Kidney (tissue), 22 donors: ENCODE measurements at places on chromosomes 4 and X.

DNA sequence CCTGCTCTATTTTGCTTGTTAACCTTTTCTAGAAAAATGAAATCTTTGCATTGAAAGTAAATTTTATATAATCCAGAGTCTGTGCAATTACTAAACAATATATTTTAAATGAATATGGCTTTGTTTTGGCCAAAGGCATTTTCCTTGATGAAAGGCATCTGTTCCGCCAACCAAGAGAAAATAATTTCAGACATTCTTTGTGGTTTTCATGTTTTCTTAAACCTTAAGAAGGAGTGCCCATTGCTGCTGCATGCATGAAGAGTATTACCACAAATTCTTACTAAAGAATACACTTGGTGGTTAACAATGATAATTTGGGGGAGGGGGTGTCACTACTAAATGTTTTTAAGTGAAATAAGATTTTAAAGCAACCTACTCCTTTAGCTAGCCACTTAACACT is 2.7 kb upstream of the PDGFC start:
- no peaks in the 10 kb centered on the region for H3K27me3 ChIP-seq
- H3K36me3 ChIP-seq: no peaks in the 10 kb centered on the region
- H3K4me3 ChIP-seq: no peak overlapping the region
- no peak overlapping the region for H3K27ac ChIP-seq

DNA sequence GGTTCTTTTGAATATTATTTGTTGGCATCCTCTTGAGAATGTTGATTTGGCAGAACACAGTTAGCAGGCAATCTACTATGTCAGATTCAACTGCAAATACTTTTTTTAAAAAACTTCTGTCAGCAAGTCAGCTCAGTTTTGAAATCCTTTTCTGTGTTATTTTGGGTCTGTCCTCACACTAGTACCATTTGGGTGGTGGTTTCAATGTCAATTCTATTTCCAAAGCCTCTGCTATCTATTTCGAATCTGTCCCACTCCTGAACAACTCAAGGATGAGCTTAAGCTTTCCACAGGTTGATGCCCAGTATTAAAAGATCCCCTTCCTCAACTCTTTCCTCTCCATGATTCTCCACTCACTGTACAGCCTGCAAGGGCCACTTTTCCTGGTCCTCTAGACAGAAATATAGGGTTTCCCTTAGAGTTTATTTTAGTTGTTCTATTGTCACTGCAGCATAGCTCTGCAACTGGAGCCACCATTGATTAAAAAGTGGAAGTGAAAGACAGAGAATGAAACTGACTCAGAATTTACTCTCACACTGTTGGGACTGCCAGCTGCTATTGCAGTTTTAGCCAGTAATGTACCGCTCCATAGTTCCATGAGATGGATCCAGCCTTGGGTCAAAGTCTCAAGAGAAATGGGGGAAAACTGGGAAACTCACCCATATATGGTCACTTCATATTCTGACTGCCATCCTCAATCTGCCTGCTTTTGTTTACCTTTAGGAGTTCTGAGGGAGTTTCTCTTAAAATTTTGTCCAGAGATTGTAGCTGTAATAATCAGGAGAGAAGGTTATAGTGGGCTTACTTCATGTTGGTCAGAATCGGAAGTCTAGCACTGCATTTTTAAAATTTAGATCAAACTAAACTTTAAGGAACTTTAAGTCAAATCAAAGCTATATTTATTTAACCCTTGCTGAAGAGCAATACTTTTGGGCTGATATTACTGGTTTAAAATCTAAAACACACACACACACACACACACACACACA is 14.6 kb downstream of the HDX start:
- no peak for DNase-seq
- no peaks in the 10 kb centered on the region for H3K4me1 ChIP-seq
- no peaks in the 10 kb centered on the region for H3K27me3 ChIP-seq
- no peaks in the 10 kb centered on the region for H3K36me3 ChIP-seq
- no peak overlapping the region for H3K4me3 ChIP-seq

DNA sequence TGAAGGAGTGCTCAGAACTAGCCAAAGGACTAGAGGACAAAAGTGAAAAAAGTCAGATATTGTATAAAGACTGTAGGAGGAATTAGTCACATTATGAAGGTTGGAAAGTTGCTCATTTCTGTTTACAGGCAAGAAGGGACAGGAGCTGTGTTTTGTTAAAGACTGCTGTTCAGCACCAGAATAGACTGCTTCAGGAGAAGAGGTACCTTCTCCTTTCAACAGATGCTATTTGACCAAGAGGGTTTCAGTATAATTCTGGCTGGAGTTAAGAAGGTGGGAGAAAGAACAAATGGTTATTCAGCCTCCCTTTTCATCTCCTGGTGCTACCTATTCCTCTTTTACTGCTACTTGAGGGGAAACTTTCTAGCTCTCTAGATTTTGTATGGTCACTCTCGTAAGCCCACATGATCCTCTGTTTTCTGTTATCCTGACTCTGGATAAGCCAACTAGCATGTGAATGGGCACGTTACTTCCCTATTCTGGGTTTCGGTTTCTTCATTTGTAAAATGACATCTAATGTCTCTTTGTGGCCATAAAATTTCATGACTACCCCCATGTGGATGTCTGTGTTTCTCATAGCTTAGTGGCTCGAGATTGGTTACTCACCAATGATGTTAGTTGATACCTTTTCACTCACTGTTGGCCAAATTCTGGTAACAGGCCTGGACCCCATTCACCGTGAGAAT is 68.9 kb downstream of the SH2D1A start:
- no peak overlapping the region for H3K27ac ChIP-seq
- no peak overlapping the region for H3K4me3 ChIP-seq
- no peaks in the 10 kb centered on the region for H3K36me3 ChIP-seq
- no peaks in the 10 kb centered on the region for H3K27me3 ChIP-seq
- no peak for DNase-seq

DNA sequence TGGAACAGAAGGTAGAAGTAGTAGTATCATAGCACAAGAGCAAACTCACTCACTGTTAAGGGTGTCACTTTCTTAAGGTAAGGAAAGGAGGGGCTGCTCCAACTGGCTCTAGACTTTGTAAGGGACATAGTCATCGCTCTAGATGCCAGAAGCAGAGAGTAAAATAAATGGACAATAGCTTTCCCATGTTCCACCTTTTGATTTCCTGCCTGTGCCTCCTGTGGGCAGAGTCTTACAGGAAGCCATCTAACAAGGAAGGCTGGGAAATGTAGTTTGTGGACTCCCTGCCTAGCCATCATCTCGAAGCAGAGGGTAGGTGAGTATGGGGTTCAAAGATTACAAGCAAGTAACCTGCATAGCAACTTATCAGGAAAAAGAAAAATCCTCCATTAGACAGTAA is 1.7 kb upstream of the METTL14 start:
- H3K27me3 ChIP-seq: no peaks in the 10 kb centered on the region
- no peak overlapping the region for H3K4me3 ChIP-seq
- no peak for DNase-seq
- H3K4me1 ChIP-seq: peaks cover 9% of the 10 kb centered on the region

- H3K4me1 ChIP-seq: peaks cover 15% of the 10 kb centered on the region
- H3K4me3 ChIP-seq: peak overlapping the region; percentile 46
- H3K27me3 ChIP-seq: no peaks in the 10 kb centered on the region
- H3K27ac ChIP-seq: peak overlapping the region; percentile 20
- DNase-seq: no peak
Observed at GRCh38 chr4:139762720-139763119, 97.1 kb downstream of the MGST2 start.

DNA sequence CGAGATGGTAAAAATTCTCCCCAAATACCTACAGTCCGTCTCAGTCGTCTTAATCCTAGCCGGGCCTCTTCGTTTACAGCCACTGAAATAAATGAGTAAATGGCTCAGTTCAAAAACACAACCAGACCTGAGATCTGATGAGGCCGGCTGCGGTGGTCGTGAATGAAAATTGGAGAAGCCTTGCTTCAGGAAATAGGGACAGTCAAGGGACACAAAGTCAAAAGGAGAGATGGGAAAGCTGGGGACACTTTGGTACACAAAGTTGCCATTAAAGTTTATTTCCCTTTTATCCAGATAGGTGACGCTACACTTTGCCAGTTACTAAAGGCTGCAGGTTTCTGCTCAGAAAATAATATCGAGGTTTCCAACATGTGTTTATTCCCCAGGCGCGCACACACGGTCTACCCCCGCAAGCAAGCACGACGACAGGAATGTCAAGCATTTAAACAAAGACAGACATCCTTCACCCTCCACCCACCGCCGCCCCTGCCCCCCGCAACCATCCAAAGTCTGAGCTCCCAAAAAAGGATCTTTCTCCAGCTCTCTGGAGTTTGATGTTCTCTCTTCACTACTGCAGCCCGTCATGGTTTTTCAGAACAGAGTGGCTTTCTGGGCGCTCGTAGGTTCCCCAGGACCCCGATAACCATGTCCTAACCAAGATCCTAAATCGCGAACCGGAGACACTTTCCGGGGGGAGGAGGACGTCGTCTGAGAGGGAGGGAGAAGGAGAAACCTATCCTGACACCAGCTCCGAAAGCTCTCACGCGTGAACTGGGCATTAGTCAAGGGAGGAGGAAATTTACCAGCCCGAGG is 1.3 kb upstream of the PCDH7 start:
- H3K36me3 ChIP-seq: no peaks in the 10 kb centered on the region
- H3K4me1 ChIP-seq: peaks cover 2% of the 10 kb centered on the region
- no peak overlapping the region for H3K27ac ChIP-seq
- H3K4me3 ChIP-seq: peak overlapping the region; percentile 68
- peak; percentile 67 for DNase-seq
- peaks cover 7% of the 10 kb centered on the region for H3K27me3 ChIP-seq

DNA sequence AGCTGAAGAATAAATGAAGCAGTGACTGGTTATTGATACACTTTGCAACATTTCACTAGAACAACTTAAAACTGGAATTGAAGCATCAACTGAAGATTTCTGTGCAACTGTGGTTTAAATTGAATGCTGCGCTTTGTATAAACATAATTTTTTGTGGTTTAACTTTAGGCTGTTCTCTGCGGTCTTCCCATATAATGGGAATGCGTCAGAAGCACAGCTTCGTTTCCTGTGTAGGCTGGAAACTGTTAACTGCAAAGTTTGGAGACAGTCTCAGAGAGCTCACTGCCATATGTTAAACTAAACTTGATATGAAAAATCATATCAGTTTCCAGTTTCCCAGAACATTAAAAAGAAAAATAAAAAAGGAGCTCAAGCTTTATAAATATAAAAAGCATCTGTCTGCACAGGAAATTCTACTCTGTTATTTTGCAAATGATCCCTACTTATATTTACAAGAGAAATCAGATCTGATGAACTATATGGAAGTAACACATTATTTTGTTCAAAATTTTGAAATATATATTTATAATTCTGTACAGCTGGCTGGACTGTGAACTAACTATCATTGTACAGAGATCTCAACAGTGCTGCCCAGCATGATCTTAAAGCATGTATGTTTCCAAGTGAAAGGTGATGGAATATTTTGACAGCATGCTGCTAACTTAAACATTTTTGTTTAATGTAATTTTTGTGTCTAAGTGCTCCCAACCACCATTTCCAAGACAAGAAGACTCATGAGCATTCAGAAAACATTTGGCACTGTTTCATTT is 139.9 kb downstream of the NDST3 start:
- no peaks in the 10 kb centered on the region for H3K4me1 ChIP-seq
- no peaks in the 10 kb centered on the region for H3K27me3 ChIP-seq
- no peak for DNase-seq
- no peaks in the 10 kb centered on the region for H3K36me3 ChIP-seq
- no peak overlapping the region for H3K4me3 ChIP-seq
